ENCODE measurements at places on chromosomes 1 and 21.

- DNase-seq: no peak
These were observed 191.3 kb downstream of the CACNA1E start for GRCh38 chr1:181674617-181675016.

DNA sequence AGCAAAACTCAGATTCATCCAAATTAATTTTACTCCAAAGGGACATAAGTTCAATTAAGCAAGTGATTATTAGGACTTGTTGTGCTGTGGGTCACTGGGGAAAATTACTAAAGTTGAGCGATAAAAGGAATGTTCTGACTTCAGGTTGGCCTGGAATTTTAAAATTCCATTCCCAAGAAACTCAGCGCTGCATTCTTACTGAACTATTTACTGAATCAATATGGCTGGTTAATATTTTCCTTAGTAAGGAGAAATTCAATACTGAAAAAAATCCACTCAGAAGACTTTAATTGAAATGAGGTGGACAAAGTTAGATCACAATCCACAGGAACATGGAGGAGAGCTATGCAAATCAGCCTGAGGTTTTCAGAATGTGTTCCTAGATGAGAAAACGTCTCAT lies 578.9 kb upstream of the NR5A2 start:
- no peak for DNase-seq

GRCh38 chr1:160569806-160570205 lies 9.5 kb downstream of the CD84 start:
- DNase-seq: no peak

GRCh38 chr1:150056407-150056806 lies 11.2 kb upstream of the VPS45 start:
- no peak for DNase-seq

DNA sequence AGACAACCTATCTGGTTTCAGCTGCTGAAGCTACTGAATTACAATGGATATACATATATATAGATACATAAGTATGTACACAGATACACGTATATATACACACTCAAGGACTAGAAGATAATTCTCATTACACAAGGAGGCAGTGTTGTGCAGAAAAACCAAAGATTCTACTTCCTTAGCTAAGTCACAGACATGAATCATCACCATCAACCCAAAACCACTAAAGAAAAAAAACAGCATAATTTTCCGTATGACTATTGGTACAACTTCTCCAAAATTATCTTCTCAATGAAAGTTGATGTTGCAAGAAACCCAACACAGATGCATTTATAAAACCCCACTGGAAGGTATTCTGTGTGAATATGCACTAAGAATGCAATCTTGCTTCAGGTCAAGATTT lies 36.8 kb upstream of the RPF1 start:
- no peak for DNase-seq

DNA sequence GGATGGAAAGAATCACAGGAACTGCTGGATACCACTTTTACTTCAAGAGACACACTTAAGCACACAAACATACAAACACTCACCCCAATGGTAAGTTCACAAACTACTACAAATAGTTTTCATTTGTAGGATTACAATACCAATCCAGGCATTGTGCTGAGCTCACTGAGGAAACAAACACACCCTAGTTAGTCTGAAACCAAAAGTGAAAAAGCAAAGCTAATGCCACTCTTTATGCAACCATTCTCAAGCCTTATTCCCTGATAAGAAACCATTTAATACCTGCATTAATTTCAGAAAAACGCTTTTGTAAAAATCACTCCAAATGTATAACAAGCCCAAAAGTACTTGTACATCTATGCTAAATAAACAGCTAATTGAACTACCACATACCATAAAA lies 38.3 kb downstream of the RNF115 start:
- DNase-seq: no peak

GRCh38 chr1:16075337-16076030 lies 2.0 kb upstream of the FAM131C start:
- DNase-seq: no peak

DNA sequence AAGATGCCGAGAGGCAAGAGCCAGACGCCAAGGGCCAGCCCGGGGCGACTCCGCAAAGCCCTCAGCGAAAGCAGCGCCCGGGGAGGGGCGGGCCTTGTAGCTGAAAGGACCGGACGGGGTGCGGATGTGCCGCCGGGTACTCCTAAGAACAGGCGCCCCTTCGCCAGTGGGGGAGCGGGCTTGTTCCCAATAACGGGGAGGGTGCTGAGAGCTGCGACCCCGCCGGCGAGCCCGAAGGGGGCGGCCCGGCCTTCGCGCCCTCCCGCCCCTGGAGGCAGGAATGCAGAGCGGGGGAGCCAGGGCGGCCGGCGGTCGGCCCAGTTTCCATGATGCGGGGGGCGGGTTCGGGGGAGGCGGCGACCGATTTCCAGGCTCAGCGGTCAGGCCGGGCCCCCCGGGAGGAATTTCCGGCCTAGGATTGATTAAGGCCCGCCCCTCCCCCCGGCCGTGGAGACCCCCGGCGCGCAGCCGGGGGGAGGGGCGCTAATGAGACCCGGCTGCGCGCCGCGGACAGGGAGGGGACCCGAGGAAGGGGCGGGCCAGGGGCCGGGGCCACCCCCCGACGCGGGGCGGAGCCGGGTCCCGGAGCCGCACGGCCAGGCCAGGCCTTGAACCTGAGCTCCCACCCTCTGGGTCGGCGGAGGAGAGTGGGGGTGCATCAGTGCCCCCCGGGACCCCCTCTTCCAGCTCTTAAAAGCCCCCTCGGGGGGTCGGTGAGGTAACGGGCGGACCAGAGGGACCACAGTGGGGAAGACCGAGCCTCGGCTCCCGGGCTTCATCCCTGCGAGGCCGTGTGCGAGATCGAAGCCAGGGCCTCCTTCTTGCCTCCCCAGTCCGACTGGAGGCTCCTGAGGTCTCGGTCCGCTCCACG lies 898 bp upstream of the TMEM200B start:
- DNase-seq: peak; percentile 54

- no peak for DNase-seq
These were observed 115.2 kb downstream of the NRIP1 start for GRCh38 chr21:14949603-14950002.

DNA sequence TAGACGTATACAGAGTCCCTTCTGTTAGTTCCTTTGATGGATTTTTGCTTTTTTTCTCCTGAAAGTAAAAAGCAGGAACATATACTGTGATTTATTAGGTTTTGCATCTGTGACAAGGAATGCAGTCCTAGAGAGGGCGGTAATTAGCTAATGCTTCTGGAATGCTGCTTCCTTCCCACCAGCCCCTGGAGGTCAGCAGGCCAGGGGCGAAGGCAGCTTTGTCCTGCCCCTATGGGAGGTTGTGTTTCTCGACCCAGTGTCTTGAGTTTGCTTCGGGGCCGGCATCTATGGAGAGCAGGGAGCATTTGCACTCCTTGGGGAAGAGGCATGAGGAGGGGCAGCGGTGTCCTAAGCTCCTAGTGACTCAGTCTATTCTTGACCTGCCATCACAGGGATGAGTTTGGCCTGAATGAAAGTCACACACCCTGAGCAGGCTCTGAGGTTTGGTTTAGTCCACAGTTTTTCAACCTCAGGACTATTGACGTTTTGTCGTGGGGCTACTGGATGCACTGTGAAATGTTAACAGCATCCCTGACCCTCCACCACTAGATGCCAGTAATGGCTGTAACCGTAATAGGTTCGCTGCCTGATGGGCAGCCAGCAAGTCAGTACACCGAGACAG lies 85.0 kb upstream of the KCNJ15 start:
- DNase-seq: no peak

DNA sequence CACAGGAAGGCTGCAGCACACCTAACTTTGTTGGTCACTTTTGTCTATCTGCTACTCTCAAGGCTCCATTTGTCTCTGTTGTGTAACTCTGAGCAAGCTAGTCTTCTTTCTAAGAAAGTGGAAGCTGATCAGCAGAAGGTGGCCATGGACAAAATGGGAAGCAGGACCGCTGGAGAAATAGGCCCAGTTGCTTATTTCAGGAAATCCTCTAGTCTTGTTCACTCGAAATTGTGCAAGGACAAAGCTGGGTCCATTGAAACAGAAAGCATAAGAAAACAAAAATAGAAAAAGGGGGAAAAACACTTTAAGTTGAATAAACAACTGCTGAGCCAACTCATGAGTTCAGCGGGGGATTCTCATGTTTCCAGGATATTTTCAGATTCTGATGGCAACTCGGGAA lies 150.1 kb downstream of the PBX1 start:
- DNase-seq: no peak

DNA sequence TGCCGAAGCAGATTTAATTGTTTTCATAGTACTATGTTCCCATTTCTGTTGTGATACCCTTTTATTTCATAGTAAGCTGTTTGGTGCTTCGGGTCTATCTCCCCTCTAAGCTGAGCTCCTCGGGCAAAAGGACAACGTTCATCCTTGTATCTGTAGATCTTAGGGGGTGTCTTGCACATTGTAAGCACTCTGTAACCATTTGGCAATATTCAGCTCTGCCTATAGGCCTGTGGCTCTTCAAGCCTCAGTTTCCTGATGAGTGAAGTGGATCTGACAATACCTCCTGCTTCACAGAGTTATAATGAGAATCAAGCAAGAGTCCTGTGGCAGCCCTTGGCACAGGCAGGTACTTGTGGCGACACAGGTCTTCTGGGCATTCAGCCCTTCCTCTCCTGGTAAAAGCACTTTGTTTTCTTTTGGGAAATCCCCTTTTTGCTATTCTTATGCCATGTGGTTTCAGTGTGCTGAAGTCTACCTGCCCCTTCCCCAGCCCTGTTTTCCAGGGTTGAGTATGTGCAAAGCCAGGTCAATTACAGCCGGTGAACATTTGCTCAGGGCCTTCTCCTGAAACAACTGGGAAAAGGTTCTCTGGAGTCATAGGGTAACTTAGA lies 8.5 kb upstream of the EXO1 start:
- DNase-seq: no peak

DNA sequence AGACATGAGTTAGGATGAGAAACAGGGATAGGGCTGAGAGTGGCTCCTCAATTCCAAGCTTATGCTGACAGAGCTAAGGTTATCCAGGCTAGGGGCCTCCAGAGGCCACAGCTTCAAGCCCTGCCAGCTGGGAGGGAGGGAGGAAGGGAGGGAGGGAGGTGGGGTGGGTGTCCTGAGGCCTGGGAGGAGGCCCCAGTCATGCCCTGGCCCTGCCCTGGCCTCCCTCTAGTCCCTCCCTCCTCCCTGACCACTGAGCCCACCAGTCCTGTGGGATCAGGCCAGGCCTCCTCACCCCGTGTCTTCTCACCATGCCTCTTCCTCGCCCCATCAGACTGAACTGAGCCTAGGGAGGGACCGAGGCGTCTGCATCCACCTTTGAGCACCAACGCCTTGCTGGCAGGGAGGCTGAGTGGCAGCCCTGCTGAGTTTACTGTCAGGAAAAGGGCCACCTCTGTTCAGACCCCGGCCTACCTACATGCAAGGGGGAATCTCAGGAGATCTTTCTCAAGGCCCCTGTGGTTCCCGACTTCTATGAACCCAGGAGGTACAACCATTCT lies 116.1 kb downstream of the NPHP4 start:
- DNase-seq: no peak

- no peak for DNase-seq
These were observed 340.4 kb downstream of the USP25 start for GRCh38 chr21:16070207-16070651.

DNA sequence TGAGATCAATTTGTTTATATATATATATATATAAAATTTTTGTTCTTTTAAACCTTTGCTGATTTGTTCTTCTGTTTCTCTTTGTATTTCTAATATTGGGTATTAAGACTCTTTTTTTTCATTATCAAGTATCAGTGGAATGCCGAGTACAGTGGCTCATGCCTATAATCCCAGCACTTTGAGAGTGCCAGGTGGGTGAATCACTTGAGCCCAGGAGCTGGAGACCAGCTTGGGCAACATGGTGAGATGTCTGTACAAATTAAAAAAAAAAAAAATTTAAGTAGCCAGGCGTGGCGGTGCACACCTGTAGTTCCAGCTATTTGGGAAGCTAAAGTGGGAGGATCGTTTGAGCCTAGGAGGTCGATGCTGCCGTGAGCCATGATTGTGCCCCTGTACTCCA lies 67.1 kb downstream of the MAST2 start:
- DNase-seq: no peak

DNA sequence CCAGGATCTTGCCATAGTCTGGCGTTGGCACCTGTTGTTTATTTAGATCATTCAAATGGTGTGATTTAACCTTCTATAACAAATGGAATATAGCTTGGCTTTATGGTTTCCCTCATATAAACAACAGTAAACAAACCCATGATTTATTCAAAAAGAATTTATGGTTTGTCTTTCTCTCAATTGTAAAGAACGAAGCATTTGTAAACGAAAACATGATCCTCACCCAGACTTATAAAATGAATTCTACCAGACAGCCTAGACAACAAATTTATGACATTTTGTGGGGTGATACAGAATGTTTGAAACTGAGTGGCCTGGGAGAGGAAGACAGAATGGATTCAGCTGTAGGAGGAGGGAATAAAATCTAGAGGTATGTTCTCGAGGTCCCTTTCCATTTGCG lies 66.1 kb upstream of the PTGFR start:
- DNase-seq: no peak

DNA sequence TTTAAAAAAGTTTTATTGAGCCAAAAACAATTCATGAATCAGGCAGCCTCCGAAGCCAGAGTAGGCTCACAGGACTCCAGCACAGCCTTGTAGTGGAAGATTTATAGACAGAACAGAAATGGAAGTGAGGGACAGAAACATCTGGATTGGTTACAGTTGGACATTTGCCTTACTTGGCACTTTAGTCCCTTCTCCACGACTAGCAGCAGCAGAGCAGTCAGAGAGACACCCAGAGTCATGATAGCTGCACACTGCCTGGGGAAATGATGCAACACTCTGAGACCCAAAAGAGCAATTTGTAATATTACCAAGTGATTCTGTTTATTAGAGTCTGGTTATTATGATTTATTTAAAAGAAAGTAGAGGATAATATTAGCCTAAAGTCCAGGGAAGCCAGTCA lies 72.2 kb upstream of the KRTAP11-1 start:
- no peak for DNase-seq

DNA sequence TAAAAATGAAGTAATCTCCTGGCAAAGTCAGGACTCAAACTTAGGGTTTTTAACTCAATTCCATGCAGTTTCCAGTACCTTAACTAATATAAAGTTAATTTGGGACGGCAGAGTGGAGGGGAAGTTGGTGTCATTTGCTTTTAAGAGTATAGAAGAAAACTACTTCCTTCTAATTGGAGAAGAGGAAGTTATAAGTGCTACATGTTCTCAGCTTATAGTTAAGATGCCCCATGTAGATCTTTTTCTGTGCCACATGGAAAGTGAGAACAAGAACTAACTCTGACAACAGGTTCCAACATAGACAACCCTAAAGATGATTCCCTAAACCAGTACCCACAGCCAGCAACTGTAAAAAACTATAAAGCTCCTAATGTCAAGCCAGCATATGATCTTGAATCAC lies 11.5 kb downstream of the RRAGC start:
- DNase-seq: no peak

GRCh38 chr21:28455253-28455600 lies 537.5 kb downstream of the LTN1 start:
- no peak for DNase-seq

DNA sequence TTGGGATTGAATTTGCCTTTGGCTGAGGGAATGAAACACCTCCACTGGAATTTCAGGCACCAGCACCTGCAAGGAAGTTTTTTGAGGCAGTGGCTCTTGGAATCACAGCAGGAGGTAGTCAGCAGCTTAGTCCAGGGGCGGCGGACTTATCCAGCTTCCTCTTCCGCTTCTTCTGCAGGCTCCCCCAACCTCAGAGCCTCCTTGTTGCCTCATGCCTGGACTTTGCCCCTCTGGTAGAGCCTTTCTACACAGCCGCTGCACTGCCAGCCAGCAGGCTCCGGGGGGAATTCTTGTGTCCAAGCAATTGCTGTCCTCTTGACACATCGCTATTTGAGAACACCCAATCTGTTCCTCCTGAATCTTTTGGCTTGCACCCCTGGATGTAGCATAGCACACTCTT lies 4.4 kb upstream of the RHEX start:
- DNase-seq: peak; percentile 88

Data from body of pancreas (tissue), 4 donors.